ENCODE measurements at places on chromosomes 12 and 14.

DNA sequence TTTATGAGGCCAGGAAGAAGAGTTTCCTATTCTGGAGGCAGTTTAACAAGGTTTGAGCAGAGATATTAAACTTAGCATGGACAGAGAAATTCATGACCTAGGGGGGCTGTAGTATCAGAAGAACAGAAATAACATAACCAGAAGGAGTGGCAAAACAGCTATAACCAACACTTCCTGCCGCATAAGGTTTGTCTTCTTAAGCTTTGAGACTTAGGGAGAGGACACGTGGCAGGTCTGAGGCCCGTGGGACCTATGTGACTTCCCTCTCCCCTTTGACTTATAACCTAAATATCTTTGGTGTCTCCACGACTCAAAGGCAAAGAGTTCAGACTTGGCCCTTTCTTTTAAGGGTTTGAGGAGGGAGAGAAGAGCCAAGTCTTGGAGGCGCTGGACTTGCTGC is 119.1 kb upstream of the PZP start:
- DNase-seq: no peak

DNA sequence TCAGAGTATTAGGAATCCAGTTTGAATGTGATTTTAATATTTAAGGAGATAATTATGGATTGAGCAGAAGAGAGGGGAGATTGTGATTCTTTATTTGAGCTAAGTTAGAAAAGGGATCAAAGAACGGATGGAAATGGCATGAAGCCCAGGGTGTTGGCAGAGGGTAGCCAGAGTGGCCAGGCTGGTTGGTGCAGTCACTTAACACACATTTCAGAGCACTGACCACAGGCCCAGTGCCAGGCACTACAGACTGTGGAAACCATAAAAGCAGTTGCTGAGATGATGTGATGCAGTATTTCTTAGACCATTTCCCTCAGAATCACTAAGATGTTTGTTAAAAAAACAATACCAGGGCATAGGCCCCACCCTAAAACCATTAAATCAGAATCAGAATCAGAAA is 167.7 kb upstream of the AMIGO2 start:
- DNase-seq: no peak

GRCh38 chr14:26170885-26171284 is 426.9 kb downstream of the NOVA1 start:
- no peak for DNase-seq

GRCh38 chr12:108369736-108370396 is 30.8 kb upstream of the CMKLR1 start:
- DNase-seq: no peak

- DNase-seq: peak; percentile 21
These were observed 20.5 kb downstream of the SARNP start for GRCh38 chr12:55797068-55797467.

- no peak for DNase-seq
These were observed 8.9 kb downstream of the DDHD1 start for GRCh38 chr14:53144244-53144643.

DNA sequence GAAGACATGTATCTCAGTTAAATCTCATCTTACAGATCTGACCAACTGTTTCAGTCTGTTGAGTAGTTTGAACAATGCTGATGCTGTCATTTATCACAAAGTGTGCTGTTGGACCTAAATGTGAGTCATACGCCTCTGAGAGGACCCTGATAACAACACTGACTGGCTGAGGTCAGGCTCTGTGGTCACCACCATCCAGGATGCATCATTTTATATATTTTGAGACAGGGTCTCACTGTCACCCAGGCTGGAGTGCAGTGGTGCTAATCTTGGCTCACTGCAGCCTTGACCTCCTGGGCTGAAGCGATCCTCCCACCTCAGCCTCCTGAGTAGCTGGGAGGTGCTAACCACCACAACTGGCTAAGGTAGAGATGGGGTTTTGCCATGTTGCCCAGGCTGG is 181.0 kb upstream of the RGS6 start:
- DNase-seq: no peak

GRCh38 chr12:108606492-108606891 is 8.6 kb upstream of the TMEM119 start:
- DNase-seq: no peak

DNA sequence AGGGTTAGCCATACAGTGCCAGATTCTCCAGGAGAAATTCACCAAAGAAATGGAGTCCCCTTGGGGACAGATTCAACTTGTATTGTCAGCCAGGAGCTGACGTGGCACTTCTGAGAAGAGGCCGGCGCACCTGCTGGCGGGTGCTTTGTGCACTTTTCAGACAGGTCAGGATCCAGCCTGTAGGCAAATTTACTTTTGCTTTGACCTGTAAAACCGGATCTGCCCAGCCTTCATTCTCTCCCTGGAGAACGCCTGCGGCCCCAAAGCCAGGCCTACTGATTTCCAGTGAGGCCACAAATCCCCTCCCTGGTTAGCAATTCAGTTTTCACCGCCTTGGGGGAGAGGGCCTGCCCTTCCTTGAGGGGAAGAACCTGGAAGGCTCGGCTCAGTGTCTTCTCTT is 17.4 kb downstream of the P2RX4 start:
- DNase-seq: no peak

GRCh38 chr12:130701402-130701744 is 14.7 kb downstream of the RIMBP2 start:
- DNase-seq: no peak

GRCh38 chr12:58481811-58482210 is 438.5 kb downstream of the LRIG3 start:
- DNase-seq: no peak

DNA sequence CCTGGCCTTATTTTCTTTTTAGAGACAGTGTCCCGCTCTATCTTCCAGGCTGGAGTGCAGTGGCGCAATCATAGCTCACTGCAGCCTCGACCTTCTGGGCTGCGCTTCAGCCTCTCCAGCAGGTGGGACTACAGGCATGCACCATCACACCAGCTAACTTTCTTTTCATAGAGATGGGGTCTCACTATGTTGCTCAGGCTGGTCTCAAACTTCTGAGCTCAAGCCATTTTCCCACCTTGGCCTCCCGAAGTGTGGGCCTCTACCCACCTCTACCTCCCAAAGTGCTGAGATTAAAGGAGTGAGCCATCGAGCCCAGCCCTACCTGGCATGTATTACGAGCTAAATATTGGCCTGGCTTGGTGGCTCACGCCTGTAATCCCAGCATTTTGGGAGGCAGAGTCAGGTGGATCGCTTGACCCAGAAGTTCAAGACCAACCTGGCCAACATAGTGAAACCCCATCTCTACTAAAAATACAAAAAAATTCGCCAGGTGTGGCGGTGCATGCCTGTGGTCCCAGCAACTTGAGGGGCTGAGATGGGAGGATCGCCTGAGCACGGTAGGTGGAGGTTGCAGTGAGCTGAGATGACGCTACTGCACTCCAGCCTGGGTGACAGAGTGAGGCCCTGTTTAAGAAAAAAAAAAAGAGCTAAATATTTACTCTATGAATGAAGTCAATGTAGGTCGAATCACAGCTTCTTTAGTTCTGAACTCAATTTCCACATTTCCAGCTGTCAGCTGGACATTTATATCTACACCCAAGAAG is 7.6 kb upstream of the RILPL1 start:
- DNase-seq: no peak

- no peak for DNase-seq
These were observed 221.2 kb downstream of the NELL2 start for GRCh38 chr12:44654646-44655639.

- no peak for DNase-seq
These were observed 319.9 kb downstream of the TMEM121 start for GRCh38 chr14:105846312-105846711.

- no peak for DNase-seq
These were observed 16.2 kb upstream of the SMARCC2 start for GRCh38 chr12:56205445-56205844.

DNA sequence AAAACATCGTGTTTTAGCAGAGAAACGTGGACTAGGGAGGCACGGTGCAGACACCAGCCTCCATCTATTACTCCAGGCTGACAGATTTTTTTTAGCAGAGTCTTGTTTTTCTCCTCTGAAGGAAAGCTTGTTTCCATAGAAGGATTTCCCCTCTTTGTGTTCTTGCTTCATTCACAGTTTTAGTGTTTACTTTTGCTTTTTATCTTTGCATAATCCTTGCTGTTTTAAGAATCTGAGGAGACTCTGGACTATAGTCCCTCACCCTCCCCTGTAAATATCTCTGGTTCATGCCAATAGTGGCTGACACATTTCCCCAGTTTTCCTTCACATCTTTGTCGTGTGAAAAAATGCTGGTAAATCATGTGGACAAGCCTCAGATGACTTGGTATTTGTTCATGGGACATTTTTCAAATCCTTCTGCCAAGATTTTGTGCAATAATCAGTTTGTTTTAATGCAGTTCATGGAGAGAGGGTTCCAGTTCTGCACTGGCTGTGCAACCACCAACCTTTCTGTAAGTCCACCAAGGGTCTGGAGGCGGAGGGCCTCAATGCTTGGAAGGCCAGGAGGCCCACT is 39.9 kb upstream of the TMCC3 start:
- no peak for DNase-seq

DNA sequence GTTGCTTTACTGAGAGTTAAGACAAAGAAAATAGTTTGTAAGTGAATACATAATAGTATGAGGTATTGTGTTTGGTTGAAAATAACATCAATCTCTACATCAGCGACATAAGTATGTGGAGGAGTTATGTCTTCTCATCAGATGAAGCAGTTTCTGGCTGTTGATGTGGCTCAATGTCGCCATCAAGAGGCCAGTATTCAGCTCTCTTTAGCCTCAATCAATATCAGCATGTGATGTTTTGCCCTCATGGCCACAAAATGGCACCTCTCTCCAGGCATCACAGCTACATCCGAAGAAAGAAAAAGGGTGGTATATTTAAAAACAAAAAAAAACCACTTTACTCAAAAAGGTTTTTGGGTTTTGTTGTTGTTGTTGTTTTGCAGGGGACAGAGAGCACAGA is 302.3 kb upstream of the TMEM132C start:
- no peak for DNase-seq

DNA sequence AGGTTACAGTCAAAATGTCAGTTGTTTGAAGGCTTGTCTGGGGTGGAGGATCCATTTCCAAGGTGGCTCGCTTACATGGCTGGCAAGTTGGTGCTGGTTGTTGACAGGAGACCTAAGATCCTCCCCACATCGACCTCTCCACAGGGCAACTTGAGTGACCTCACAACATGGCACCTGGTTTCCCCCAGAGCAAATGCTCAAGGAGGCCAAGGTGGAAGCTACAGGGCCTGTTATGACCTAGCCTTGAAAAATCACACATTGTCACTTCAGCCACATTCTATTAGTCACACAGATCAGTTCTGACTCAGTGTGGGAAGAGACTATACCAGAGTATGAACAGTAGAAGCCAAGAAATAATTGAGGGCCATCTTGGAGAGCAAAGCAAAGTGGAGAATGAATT is 11.3 kb upstream of the GNG2 start:
- no peak for DNase-seq

DNA sequence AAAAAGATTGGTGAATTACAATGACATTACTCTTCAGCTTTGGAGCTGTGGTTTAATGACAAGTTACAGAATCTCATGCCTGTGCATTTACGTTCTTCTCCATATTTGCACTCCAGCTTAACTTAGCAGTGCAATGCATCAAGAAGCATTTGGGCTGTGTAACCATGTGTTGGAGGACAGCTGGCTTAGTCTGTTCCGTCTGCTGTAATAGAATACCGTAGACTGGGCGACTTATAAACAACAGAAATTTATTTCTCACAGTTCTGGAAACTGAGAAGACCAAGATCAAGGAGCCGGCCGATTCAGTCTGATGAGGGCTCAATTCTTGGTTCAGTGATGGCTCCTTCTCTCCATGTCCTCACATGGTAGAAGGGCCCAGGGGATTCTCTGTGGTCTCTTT is 943.5 kb downstream of the BCL11B start:
- DNase-seq: no peak

GRCh38 chr14:21264025-21264801 is 5.0 kb downstream of the HNRNPC start:
- DNase-seq: no peak

GRCh38 chr12:127038152-127038551 is 1228.8 kb upstream of the TMEM132C start:
- DNase-seq: no peak

DNA sequence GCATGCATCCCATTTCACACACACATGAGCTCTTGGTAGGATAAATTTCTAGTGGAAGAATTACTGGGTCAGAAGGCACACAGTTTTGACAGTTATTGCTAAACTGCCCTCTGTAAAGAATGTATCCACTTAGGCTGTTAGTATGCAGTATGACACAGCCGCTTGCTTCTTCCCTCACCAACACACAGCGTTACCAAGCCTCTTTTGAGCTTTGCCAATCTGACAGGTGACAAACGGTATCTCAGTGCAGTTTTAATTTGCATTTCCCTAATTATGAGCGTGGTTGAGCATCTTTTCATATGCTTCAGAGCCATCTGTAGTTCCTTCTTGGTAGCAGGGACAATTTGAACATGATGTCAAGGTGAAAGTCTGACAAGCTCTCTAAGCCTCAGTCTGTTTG is 42.9 kb downstream of the HRK start:
- DNase-seq: no peak

GRCh38 chr12:54590978-54591591 is 2.6 kb upstream of the PPP1R1A start:
- no peak for DNase-seq

DNA sequence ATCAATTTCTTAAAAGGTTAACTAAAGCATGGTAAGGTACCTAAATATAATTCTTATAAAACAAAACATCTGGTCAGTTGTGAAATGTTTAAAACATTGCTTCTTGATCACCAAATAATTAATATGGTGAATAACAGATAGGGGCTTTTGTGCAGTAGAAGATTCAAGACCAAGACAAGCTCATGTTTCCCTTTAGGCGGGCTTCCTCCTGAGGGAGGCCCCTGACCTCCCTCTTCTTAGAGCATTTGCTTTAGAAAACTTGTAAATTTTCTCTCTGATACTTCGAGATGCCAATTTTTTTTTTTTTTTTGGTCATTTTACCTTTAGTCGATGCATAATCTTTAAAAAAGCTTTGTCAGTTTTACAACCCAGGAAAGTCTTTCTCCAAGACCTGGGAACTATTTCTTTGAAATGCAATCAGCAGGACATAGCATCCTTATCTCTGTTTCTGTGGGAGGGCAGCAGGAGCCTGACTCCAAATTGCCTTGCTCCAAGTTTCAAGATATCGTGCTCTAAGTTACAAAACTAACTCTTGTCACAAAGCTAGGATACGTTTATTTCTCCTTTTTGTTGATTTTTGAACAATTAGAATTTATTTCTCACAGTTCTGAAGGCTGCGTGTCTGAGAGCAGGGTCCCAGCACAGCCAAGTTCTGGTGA is 66.6 kb upstream of the BICD1 start:
- DNase-seq: no peak

- DNase-seq: no peak
These were observed 39.8 kb downstream of the BAZ1A start for GRCh38 chr14:34835312-34835711.

GRCh38 chr12:89069431-89069830 is 282.9 kb downstream of the DUSP6 start:
- no peak for DNase-seq

DNA sequence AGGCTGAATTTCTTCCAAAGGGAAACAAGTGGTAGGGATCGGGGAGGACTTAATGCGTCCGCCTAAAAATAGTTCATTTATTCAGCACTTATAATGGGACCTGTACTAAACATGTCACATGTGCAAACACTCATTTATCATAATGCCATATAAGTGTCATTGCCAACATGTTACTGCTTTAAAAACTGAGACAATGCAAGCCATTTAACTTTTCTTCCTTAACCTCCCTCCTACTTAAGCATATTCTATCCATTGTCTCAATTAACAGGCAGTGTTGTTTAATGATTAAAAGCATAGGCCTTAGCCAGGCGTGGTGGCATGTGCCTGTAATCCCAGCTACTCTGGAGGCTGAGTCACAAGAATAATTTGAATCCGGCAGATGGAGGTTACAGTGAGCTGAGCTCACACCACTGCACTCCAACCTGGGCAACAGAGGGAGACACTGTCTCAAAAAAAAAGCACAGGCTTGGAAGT is 13.5 kb upstream of the SCFD1 start:
- no peak for DNase-seq

All from urinary bladder (tissue), 4 donors.